ENCODE measurements at places on chromosomes 16 and 17.

GRCh38 chr17:28920201-28920600, 17.3 kb upstream of the DHRS13 start:
- no peak for DNase-seq

DNA sequence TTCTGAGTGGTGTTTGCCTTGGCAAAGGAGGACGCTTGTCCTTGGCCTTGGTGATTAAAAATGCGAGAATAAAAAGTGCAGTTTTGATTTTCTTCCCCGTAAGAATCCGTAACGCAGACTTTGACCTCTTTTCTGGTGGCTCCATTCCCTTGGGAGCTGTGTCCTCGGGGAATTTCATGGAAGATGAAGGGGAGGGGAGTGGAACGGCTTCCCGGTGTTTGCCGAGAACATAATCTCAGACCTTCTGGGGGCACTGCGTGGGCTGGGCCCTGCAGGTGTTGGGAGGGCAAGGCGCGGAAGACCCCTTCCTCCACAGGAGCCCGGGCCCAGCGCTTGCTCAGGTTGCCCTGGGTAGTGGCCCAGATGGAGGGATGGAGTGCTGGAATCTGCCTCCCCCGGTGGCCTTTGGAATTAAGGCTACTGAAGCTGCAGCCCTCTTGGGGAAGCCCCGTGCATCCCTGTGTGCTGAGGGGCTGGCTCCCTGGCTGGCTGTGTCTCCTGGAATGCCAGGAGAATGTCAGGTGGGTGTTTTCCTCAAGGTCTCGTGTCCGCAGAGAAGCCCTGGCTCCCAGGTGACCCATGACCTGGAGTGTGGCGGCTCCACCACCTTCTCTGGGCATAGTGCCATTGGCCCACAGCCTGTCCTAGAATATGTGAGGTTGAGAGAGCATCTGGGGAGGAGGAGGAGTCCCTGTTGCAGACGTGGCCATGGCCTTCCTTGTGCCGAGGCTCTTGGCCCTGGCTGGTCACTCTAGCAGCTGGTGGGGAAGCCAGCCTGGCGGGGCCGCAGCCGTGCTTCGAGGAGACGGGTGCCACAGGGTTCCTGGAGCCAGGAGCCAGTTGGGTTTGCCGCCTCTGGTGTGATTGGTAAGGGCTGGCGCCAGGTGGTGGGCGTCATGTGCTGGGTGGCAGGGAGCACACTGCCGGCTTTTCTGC, 3.1 kb downstream of the BAIAP2 start:
- no peak for DNase-seq

DNA sequence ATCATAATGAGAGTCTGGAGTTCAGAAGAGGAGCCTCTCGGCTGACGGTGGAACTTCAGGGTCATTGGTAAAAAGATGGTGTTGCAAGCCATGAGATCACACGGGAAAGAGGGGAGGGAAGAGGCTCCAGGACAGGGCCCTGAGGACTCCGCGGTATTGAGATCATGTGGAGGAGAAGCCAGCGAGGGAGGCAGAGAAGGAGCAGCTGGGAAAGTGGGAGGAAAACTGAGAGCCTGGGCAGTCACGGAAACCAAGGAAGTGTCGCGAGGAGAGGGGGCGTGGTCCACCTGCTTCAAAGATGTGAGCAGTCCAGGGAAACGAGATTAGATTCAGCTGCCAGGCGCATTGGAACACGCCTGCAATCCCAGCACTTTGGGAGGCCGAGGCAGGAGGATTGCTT, 27.7 kb upstream of the SBK1 start:
- no peak for DNase-seq

GRCh38 chr16:70576431-70577255, 53.0 kb downstream of the SF3B3 start:
- DNase-seq: no peak

DNA sequence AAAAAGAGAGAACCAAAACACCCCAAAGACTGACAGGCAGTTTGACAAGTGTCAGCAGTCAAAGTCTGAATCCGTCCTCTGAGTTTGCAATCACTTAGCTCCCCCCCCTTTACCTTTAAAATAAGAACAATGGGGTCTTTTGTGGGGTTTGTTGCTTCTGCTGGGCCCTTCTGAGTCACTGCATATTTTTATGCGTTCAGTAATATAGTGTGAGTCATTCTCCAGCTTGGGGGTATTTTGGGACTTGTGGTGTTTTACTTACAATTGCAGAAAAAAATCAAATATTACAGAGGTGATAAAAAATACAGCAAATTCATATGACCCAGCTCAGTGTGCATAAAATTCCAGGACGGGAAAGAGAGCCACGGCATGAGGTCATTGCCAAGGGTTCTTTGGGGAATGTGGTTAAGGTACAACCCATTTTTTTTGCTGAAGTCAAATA, 120.1 kb downstream of the CYLD start:
- no peak for DNase-seq
